Activated CD4-positive, alpha-beta T cell treated with anti-CD3 and anti-CD28 coated beads, Interleukin-2, amount 10 ng/mL, durations not matched to agents 7 days and 5 days (primary cell): ENCODE measurements at places on chromosomes 6 and 20. TPM values are rescaled to one million over a fixed set of nuclear protein-coding genes. Genes with fewer than 3 reads are reported as not detected.

DNA sequence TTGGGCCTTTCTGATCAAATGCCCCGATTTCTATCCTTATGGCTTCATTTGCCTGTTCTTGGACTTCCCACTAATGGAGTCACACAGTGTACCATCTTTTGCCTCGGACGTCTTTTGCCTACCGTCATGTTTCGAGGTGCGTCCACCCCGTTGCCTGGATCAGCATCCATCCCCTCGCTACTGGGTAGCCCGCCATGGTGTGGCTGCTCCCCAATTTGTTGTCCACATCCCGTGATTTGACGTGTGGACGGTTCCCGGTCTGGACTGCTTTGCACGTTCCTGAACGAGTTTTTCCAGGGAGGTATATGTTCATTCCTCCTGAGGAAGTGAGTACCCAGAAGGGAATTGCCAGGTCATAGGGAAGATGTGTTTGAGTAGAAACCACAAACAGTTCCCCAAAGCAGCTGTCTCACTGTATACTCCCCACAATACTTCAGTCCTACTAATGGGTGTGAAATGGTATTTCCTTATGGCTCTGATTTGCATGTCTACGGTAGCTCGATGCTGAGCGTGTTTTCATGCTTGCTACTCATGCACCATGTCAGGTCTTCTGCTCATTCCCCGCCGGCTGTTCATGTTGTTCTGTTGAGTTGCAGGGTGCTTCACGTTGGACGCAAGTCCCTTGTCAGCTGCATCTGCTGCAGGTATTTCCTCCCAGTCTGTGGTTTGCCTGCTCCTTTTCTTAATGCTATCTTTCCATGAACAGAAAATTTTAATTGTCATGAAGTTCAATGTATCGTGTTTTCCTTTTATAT is 86.8 kb upstream of the AFDN start:
- no peak for DNase-seq

The MROH8 gene
- total RNA-seq: 2.5 TPM

The GJA1 gene
- total RNA-seq: not detected

DNA sequence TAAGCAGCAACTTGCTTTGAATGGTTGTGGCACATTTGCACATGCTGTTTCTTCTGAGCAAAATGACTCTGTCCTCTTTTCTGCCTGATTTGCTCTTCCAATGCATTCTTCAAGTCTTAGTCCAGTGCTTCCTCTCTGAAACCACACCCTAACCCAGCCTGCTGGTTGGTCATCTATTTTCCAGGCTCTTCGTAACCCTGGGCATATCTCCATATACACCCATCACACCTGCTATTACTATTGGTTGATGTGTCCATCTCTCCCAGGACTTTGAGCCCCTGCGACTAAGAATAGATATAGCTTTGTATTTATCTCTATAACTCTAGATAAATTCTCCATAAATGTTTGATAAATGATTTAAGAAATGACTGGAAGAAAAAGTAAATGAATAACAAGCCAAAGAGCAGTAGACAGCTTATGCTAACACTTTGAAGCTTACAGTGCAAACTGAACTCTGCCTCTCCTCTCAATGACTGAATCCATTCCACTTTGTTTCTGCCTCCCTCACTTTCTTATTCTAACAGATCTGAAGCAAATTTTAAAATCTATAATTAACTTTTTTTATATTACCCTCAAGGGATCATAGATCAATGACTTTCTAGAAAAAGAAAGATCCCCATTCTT is 59.7 kb upstream of the NT5E start:
- DNase-seq: no peak

GRCh38 chr6:16236009-16236501 is 2.3 kb upstream of the GMPR start:
- no peak for DNase-seq

DNA sequence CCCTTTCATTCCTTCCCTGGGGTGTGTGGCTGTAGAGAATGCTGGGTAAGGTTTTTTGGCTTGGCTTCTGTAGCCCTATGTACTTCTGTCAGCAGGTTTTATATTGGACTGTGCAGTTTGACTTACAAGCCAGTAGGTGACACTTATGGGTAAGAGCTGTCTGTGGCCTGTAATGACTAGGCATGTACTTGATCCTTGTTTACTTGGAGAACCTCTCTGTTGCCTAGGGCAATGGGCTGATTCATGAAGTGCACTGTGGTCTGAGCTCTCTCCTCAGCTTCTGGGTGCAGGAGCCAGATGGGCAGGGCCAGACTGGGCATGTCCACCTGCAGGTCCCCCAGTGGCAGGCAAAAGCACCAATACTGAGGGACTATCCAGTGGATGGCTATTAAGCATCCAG is 544.6 kb downstream of the ADGRB3 start:
- no peak for DNase-seq

GRCh38 chr6:27800731-27801373 is 111.3 kb downstream of the OR2B2 start:
- no peak for DNase-seq

The SLC16A10 gene
- 3.2 TPM for total RNA-seq

The SLC12A5 gene
- total RNA-seq: 0.42 TPM

DNA sequence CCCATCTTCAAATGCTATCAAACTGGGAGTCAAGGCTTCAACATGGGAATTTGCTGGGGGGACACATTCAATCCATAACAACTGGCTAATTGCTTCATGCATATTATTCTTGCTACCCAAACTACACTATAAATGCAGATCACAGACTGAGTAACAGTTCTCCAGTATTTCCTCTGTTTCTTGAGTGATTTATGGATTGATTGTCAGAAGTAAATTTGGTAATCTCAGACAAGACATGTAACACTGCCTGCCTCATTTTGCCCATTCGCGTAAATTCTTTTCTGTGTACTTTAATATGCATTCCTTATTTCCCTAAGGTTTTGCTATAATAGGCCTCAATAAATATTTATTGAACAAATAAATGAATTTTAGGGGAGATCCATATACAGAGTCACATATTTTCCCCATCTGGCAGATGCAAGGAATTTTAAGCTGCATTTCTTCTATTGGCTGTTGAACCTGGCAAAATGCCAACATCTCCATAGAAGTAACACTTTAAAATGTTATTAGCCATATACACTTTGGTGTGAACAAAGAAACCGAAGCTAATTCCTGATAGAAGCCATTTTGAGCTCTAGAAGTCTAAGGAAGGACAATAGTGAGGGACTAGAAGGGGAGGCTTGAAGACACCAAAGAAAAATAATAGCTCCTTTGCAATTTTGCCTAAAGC is 98.2 kb downstream of the QRSL1 start:
- no peak for DNase-seq
